ENCODE measurements at places on chromosomes 5 and 9.

GRCh38 chr5:132679717-132680380 lies 6.1 kb downstream of the IL4 start:
- no peak for DNase-seq

- DNase-seq, result no peak
Measured at GRCh38 chr9:126761274-126761673, 43.6 kb upstream of the ZBTB43 start.

- no peak for DNase-seq
Measured at GRCh38 chr5:82104872-82105271, 133.0 kb downstream of the ATG10 start.

DNA sequence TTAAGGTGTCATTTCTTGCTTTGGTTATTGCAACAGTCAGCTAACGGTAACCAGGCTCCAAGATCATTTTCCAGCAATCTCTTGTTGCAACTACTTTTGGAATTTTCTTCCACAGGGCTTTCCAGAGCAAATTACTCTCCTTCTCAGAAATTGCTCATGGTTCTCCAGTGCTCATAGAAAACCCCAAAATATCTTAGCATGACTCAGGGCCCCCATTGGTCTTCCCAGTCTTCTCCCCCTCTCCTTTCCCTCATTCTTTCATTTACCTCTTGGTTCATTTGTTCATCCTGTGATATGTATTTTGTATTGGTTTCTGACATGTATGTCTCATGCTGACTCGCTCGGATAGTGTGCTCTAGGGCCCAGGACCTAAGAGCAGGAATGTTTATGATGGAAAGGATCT lies 35.6 kb downstream of the WWC1 start:
- DNase-seq, result no peak

DNA sequence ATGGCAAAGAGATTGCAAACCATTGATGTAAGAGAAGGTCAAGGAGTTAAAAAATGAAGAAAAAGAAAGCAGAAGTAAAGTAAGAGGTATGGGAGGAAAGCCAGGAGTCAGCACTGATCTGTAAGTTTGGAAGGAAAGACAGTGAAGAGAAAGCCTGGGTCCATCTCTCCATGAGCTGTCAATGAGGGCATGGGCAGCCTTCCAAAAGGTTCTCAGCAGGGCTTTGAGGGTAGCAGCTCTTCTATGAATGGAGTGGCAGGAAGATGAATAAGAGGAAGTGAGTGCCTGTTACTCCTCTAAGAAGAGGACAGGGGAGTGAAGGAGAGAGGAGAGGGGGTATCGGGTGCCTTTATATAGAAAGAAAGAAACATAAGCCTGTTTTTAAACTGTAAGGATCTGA lies 97.1 kb downstream of the ADCY2 start:
- no peak for DNase-seq

DNA sequence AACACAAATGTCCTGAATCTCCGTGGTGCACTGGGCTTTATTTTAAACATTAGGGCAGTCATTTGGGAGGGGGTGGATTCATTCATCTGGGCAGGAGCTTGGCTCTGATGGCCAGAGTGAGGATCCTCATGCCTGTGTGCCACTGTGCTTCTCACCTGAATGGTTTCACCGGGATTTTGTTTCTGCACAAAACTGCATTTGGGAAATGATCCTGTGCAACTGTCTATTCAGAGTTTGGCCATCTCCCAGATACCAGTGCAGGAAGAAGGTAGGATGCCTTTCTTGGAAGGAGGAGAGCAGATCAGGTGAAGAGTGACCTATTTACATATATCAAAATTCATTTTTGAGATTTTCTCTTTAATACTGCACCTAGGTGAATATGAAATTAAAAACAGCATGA lies 514.4 kb upstream of the SEMA6A start:
- DNase-seq, result no peak

- no peak for DNase-seq
Measured at GRCh38 chr5:74641735-74642542, 1.4 kb upstream of the ENC1 start.

GRCh38 chr5:146884066-146884626 lies 5.6 kb upstream of the PPP2R2B start:
- no peak for DNase-seq

GRCh38 chr9:85009251-85009650 lies 339.7 kb downstream of the NTRK2 start:
- DNase-seq, result no peak

- no peak for DNase-seq
Measured at GRCh38 chr9:111040494-111040893, 2.2 kb upstream of the LPAR1 start.

DNA sequence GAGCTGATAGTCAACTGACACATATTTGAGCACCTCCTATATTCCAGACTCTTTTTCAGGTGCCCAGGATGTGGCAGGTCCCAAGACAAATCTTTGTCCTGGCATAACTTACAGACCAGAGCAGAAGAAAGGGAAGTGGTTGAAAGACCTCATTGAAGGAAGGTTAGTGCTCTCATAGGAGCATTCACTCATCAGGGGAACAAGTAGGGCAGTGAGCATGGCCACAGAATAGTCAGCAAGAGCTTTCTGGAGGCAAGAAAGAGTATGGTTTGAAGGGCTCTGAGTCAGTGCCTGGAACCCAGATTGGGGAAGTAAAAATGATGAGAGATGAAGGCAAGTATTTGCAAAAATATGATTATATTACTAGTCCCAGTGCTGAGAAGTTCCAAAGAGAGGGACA lies 25.0 kb upstream of the ERMP1 start:
- no peak for DNase-seq

DNA sequence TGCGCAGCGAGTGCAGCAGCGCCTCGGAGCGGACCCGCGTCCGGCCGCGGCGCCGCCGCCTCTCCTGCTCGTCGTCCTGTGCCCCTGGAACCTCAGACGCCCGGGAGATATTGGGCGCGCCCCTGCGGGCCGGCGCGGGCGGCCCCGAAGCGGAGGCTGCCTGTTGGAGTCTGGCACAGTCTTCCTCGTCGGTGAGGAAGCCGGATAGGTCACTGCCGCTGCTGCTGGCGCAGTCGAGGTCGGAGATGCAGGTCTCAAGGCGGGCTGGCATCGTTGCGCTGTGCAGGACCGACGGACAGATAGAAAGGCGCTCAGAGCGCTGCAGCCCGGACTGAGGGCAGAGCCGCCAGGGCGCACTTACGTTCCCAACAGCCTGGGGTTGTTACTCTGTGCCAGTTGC lies 344 bp downstream of the NEUROG1 start:
- no peak for DNase-seq

DNA sequence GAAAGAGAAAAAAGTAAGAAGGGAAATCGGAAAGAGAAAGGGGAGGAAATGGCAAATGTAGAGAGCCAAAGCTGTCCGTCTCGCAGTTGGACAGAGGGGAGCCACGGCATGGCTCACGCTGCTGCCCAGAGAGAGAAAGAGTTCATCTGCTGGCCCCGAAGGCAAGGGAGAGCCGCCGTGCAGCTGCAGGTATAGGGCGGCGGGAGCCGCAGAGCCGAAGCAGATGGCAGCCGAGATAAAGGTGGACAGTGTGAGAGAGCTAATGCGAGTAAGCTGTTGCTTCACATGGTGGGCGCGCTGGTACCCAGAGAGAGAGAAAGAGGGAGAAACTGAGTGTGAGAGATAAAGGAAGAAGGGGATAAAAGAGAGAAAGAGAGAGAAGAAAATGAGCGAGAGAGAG lies 188.4 kb upstream of the PPP1R26 start:
- DNase-seq, result no peak

DNA sequence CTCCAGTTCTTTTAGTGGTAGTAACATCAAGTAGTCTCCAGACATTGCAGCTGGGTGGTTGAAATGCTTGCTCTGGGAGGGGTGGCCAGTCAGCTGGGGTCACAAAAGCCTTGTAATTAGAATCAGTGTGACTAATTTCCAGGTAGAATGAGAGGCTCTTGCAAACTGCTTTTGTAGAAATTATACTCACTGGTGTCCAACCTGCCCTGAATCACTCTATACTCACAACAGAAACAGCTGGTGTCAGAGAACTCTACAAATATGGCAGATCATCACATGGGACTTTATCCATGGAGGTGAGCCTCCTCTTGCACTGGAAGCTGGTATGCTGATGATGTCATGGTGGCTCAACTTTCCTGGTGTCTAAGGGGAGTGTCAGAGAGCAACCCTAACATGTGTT lies 71.3 kb downstream of the SH3TC2 start:
- DNase-seq, result no peak

GRCh38 chr9:18268381-18268780 lies 205.6 kb upstream of the ADAMTSL1 start:
- DNase-seq, result peak; percentile 51

DNA sequence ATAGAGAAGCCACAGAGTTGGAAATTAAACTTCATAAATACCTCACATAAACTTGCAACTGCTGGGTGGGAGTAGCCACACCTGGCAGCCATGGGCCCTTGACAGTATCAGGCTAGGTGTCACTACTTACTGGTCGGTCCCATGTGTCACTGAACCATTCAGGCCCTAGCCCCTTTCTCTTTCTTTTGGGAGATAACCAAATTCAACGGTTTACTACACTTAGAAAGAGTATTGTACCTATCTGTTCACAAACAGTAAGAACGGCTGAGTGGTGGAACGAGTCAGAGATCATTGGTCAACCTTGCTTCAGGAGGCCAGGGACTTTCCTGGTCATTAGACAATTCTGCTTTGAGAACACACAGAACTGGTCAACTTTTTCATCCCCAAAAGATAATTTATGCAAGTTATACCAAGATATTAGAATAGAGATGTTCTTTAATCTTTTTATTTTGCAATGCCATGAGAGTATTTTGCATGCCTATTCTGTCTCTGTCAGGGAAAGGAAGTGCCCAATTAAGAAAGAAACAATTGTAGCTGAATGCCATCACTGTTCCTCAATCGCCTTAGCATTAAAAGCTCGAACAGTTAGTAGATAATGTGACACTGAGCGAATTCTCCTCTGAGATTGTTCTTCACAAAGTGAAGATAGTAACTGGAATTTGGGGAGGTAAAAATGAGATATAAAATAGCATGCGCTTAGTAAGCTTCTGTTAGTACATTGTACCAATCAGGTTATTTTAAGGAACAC lies 50.9 kb downstream of the GOLPH3 start:
- no peak for DNase-seq

GRCh38 chr5:144194144-144194543 lies 23.5 kb downstream of the KCTD16 start:
- DNase-seq, result no peak

- DNase-seq, result no peak
Measured at GRCh38 chr5:163978897-163979296, 473.5 kb downstream of the MAT2B start.

DNA sequence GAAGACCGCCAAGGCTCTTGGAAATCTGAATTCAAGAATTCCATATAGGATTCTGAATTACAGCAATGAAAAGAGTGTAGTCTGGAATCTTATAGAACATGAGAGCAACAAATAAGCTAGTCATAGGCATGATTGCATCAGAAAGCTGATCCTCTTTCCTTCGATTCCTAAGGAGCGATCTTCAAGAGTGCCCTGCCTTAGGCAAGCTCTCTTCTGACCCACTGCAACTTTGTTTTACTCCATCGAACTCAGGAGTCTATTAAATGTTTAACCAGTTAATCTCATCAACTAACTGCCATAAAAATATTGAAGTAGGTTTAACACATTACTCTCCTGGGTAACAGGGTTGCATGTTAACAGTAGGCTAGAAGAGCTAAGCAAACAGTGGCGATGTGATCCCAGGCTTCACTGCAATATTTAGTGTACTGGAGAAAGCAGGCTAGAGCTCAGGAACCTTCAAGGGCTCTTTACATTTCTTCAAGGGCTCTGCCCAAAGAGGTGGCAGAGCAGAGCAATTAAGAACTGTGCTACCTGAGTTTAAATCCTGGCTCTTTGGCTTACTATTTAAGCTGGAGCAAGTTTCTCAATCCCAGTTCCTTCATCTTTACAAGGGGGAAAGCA lies 146.3 kb downstream of the RORB start:
- DNase-seq, result no peak

DNA sequence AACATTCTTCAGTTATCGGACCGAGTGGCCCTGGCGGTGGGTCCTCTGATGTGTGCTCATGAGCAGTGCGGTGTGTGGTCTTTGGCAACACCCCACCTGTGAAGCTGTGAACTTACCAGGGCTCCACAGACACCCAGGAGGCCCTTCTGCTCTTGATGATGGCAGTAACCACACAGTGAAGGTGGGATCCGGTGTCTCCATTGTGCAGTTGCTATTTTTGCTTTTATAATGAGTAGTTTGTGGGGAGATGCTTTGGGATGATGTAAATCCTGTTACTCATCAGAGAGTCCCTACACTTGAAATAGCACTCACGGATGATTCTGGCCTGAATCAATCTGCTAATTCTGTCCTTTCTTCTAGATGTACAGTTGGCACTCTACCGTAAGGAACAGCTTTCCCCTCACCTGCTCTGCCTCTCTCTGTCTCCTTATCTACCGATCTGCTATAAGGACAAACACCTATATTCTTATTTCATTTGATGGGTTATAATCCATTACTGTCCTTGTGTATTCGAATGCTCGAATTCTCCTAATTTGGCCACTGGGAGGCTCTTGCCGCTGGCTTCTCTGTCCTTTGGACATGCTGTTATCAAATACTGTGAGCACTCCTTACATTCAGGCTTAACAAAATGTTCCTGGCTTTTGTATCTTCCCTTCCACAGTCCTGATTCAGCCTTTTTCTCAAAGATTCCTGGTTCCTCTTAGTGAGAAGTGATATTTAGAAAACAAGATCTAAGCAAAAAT lies 20.2 kb downstream of the ATPSCKMT start:
- no peak for DNase-seq

DNA sequence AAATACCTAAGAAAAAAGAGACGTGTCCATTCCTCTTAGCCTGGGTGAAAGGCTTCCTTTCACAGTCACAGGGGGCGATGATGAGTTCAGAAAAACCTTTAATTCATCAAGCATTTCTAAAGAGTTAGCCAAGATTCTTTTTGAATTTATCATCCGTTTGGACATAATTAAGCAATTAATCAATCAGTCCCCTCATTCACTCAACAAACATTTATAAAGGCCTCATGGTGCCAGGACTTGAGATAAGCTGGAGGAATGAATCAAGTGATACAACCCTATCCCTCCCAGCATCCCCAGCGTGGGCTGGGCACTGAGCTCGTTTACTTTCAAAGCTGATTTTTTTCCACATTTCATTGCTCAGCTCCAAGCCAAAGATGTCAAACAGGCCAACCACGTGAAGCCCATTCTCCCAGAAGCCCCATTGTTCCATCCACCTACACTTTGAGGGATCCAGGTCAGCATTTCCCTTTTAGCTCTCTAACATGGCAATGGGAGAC lies 140.5 kb downstream of the SLIT3 start:
- DNase-seq, result peak; percentile 39

DNA sequence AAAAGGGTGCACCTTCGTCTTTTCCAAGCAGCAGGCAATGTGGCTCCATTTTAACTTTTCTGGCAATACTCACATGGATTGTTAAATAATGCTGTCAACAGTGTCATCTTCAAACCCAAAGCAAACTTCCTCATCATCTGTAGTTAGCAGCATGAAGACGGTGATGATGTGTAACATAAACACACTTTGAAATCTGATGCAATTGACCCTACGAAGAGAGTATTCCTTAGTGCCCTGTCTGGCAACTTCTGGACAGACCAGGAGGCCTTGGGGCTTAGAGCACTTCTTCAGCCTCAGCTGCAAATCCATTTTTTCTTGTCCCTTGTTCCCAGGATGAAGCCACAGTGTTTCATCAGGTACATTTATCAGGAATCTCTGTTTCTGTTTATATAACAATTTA lies 149.1 kb downstream of the GHR start:
- no peak for DNase-seq

- DNase-seq, result no peak
Measured at GRCh38 chr5:157925786-157926671, 67.1 kb upstream of the CLINT1 start.

All from HS-27A (cell line).